NCI-H1436 (cell line): ENCODE measurements at places on chromosomes 7 and 10.

DNA sequence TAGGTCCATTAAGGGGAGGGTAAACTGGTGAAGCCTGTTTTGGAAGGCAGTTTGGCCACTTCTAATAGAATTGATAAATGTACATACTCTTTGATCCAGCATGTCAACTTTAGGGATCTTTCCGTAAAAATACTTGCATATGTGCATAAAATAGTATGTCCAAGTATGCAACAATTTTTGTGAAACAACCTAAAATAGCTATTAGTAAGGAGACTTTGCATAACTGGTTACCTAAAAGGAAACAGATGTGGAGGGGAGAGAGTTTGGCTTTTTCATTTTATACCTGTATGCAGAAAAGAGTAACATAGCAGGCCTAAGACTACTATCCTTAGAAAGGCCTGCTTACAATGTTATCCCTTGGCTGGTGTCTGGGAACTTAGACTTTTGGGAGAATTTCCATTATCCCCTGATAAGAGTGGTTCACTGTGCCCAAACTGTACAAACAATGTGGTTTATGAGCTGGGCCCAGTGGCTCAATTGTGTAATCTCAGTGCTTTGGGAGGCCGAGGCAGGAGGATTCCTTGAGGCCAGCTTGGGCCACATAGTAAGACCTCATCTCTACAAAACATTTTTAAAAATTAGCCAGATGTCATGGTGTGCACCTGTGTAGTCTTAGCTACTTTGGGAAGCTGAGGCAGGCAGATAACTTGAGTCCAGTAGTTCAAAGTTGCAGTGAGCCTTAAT lies 21.3 kb downstream of the PTPN12 start:
- no peak for DNase-seq

- DNase-seq: no peak
These were observed 2.8 kb downstream of the ARL4A start for GRCh38 chr7:12690041-12690878.

DNA sequence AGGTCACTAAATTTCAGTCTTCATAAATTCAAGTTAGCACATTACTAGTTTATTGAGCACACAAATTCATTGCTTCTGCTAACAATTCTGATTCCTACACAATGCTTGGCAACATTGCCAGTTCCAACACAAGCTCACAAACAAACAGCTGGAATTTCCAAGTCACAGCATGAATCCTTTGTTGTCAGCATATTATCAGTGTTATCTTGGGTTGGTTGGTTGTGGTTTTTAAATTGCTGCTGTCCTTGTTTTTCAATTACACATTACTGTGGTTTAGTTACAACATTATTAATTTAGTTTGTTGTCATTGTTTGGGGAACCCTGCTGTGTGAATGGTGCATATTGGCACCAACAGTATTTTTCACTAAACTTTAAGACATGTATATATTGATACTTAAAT lies 86.0 kb upstream of the ARID5B start:
- DNase-seq: no peak

GRCh38 chr7:41869596-41869995 lies 166.7 kb upstream of the INHBA start:
- DNase-seq: no peak

DNA sequence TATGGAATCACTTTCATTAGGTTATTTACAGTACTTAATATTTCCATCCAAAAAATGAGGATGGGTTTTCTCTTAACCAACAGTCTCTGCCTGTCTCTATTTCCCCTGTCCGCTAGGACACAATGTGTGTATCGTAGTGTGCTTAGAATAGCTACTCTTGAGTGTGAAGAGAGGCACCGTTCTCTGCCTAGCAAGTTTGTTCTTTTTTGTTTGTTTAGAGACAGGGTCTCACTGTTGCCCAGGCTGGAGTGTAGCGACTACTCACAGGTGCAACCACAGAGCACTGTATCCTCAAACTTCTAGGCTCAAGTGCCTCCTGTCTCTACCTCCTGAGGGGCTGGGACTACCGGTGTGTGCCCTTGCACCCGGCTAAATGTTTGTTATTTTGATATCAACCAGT lies 121.9 kb downstream of the ANK3 start:
- no peak for DNase-seq

- DNase-seq: no peak
These were observed 118.7 kb upstream of the GJD4 start for GRCh38 chr10:35486297-35486990.

- DNase-seq: no peak
These were observed 44.9 kb downstream of the SMURF1 start for GRCh38 chr7:99098824-99099498.

DNA sequence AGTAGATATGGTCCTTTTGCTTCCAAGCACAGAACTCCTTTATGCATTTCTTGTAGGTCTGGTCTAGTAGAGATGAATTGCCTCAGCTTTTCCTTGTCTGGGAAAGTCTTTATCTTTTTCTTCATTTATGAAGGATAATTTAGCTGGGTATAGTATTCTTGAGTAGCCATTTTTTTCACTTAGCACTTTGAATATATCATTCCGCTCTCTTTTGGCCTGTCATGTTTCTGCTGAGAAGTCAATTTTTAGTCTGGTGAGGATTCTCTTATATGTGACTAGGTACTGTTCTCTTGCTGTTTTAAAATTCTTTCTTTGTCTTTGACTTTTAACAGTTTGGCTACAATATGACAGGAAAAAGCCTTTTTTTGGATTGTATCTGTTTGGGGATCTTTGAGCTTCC lies 68.6 kb upstream of the IMMP2L start:
- DNase-seq: no peak
